EL (cell line): ENCODE measurements at places on chromosomes 2 and 18.

GRCh38 chr2:42009657-42010580 lies 37.9 kb upstream of the PKDCC start:
- DNase-seq: no peak

GRCh38 chr2:118169359-118170005 lies 81.2 kb downstream of the INSIG2 start:
- DNase-seq: peak; percentile 14

DNA sequence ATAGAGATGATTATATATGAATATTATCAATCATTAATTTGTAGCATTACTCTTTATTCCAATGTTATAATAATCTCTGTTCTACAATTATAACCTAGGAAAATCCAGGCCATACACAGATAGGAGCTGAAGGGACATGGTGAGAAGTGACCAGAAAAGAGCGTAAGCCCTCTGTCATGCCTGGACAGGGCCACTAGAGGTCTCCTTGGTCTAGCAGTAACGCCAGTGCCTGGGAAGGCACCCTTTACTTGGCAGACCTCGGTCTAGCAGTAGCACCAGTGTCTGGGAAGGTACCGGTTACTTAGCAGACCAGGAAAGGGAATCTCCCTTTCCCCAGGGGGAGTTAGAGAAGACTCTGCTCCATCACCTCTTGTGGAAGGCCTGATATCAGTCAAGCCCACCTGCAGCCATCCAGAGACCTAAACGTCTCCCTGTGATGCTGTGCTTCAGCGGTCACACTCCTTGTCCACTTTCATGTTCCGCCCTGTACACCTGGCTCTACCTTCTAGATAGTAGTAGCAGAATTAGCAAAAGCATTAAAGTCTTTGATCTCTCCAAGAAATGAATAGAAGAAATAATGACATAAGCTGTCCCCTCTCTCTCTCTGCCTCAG lies 447.5 kb upstream of the FSIP2 start:
- DNase-seq: peak; percentile 25

DNA sequence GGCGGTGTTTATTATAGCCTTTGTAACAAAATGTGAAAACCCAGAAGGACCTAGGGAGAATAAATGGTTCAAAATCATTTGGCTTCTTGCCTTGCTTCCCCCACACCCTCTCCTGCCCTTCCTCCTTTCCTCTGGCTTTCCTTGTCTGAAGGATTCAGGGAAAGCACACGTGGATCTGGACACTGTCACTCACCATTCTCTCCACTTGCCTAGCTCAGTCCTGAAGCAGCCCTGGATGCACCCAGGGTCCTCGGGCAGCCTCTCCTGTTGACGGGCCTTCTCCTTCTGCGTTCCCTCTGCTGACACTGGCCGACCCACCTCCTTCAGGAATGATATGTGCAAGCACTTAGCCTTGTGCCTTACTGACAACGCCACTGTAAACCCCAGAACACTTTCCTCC lies 68.4 kb downstream of the FAM210A start:
- DNase-seq: no peak

GRCh38 chr2:150129921-150130575 lies 357.4 kb downstream of the RND3 start:
- no peak for DNase-seq

DNA sequence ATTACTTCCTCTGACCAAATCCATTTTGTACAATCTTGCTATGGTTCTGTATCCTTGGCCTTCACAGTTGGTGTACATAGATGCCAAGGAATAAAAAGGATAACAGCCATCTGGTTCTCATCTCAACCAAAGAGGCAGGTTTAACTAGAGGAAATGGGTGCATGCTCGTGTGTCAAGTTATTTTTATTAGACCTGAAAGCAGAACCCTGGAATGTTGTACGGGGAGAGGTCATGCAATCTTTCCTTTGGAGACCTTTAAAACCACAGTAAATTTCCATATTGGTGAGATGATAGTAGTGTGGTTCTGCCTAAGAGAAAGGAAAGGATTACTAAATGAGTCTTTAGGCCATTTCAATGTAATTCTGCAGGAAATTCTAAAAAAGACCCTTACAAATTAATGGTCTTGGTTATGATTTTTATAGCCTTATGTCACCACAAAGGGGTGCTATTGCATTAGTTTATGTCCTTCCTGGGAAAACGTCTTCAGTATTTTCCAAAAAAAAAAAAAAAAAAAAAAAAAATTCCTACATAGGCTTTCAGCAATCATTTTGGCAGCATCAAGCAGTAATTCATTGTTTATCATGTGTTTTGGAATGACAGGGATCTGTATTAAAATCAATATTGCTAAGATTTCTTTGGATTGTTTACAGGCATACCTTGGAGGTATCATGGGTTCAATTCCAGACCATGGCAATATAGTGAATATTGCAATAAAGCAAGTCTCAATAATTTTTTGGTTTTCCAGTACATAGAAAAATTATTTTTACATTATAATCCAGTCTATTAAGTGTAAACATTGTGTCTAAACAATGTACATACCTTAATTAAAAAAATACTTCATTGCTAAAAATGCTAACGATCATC lies 270.8 kb downstream of the NYAP2 start:
- peak; percentile 58 for DNase-seq

DNA sequence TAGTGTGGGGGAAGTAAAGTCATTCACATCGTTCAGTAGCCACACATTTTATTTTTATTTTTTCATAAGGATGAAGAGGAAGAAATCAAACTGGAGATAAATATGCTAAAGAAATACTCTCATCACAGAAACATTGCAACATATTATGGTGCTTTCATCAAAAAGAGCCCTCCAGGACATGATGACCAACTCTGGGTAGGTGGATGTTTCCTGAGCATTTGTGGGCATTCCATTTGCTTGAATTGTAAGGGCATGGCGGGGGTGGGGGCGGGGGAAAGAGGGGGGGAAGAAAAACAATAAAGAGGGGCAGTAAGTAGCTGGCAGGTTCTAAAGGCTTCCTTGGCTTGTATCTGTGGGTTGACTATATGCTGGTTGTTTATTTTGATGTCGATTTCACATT lies 126.4 kb downstream of the MAP4K4 start:
- peak; percentile 82 for DNase-seq

DNA sequence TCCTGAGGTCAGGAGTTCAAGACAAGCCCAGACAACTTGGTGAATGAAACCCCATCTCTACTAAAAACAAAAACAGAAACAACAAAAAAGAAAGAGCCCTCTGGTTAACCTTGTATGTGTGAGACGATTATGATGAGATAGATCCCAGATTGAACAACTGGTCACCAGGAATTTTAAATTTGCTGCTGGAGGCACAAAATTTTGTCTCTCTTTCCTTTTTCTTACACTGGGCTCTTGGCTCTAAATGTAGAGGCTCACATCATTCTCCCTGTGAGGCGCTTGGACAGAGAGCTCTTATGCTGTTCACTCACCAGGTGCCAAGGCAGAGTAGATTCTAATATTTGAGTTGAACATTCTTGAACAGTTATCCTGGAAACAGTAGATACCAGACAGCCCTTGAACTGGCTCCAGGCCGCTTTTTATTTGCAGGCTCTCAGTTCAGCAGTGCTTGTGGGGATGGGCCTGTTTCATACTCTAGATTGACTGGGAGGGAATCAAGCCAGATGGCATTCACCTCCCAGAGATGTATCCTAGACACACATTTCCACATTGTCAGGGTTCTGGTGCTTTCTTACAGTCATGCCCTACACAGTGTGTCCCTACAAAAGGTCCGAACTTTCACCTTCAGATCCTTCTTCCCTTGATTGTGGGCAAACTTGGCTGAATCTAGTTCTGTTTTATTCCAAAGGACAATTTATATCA lies 1159.6 kb downstream of the RPIA start:
- no peak for DNase-seq

DNA sequence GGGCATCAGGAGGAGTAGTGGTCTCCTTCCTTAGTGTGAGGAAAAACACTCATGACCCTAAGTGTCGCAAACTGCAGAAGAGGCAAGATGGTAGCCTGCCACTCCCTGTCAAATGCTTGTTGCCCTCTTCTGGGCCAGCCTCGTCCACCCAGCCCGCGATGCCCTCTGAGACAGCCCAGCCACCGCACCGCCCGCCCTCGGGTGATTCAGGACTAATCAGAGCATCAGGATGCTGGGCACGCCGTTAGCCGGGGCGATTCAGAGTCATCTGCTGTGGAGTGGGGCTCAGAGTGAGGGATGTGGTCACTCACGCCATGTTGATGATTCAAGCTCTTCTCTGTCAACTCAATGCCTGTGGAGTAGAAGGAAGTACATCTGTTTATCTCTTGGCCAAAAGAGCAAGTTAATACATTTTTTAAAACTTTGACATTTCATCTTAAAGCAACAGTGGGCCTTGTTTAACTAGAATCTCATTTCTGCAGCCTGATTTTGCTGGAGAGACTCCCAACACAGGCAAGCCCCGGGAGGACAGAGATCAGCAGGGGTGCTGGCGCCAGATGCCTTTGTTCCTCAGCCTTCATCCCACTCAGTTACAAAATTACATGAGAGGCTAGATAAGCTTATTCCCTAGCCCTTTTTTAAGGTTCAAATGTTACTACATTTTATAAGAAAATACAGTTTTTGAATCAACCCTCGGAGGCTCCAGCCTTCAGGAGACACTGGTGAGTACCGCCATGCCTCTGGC lies 79.0 kb downstream of the TMEM18 start:
- no peak for DNase-seq

- no peak for DNase-seq
Measured at GRCh38 chr18:74661691-74662090, 64.0 kb downstream of the ZNF407 start.

- no peak for DNase-seq
Measured at GRCh38 chr2:3637311-3637675, 20.7 kb upstream of the ALLC start.

GRCh38 chr2:9273486-9274130 lies 67.0 kb downstream of the ASAP2 start:
- DNase-seq: peak; percentile 15

GRCh38 chr2:231710799-231711676 lies 2.7 kb downstream of the PTMA start:
- peak; percentile 35 for DNase-seq

GRCh38 chr2:161373942-161374341 lies 42.2 kb upstream of the TBR1 start:
- peak; percentile 55 for DNase-seq
